ENCODE measurements at places on chromosomes 12 and 14.

- DNase-seq, result no peak
These were observed 216.1 kb downstream of the PPM1H start for GRCh38 chr12:62718762-62719426.

DNA sequence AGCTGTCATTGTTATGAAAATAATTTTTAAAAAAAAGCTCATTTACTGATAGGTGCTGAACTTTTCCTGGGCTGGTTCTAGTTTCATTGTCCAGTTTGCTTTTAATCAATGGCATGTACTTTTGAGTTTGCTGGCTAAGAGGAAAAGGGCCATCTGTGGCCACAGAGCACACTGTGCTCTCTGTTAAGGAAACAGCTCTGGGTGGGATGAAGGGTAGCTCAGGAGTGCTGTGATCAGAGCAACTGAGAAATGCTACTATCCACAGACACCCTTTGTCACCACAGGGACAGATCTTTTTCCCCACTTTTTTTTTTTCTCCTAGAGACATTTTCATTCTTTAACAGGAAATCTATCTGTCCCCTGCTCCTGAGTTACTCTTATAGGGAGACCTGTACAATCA is 387.1 kb upstream of the PRICKLE1 start:
- no peak for DNase-seq

- DNase-seq, result no peak
These were observed 405.6 kb upstream of the TMEM132C start for GRCh38 chr12:127861406-127861805.

DNA sequence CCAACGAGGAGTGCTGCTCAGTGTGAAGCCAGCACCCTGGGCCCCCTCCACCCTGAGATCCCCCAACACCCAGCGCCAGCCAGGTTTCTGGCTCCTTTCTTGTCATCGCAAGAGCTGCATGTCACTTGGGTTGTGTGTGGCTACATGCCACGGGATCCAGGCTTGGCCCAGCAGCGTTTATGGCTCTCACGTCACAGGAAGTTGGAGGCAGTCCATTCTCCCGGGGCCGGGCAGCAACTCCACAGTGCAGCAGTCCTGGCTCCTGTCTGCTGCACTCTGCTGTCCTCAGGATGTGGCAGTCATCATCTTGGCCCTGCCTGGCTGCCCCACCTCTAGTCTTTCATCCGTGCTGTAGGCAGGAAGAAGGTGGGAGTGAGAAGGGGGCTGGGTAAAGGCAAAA is 78.3 kb downstream of the AACS start:
- DNase-seq, result no peak

DNA sequence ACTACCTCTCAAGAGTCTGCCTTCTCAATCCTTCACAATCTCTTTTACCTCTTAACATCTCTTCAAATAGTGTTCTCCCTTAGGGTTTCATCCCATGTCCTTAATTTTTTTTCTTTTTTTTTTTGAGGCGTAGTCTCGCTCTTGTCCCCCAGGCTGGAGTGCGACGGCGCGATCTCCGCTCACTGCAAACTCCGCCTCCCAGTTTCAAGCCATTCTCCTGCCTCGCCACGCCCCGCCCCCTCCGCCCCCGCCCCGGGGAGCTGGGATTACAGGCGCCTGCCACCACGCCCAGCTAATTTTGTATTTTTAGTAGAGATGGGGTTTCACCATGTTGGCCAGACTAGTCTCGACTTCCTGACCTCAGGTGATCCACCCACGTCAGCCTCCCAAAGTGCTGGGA is 7.0 kb upstream of the BCAT1 start:
- DNase-seq, result no peak

DNA sequence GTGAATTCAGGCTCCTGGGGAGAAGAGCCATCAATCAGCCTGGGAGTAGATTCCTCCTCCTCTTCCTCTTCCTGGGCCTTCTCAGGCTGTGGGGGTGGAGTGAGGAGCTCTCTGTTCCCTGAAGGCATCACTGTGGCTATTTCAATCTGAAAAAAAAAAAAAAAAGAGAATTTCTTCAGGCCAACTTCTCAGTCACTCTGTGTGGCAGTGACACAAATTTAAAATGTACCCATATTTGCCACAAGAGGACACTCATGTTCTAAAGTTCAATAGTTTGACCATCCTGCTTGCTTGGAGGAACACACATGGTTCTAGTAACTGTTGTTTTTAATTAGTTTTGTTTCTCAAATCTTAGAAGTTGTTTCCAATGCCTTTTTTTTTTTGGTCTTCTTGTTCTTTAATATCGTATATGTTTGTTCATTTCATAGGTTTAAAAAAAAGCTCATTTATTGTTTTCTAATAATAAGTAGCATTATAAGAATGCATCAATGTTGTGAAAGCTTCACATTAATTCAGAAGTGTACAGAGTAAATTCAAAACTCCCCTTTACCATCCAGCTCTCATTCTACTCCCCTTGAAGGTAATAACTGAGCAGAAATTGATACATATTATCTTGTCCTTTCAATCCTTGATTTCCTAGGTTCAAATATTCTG is 23.3 kb upstream of the CCER1 start:
- DNase-seq, result no peak

DNA sequence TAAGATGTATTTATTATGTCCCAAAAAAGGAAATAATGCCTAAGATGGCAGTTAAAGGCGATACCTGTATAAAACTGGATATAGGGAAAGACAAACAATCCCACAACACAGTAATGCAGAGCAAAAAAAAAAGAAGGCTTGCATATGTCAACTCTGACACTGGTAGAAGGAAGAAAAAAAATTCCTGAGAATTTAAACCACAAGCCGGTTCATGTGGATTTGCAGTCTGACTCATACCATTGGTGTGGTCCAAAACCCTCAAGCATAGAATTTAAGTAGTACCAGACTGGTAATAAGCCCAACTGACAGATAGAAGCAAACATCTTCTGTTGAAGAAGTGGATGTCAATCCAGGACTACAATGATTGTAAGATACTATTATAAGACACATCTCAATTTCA is 7.2 kb downstream of the DNAI7 start:
- no peak for DNase-seq

- DNase-seq, result no peak
These were observed 154.0 kb downstream of the DAD1 start for GRCh38 chr14:22434901-22435550.

DNA sequence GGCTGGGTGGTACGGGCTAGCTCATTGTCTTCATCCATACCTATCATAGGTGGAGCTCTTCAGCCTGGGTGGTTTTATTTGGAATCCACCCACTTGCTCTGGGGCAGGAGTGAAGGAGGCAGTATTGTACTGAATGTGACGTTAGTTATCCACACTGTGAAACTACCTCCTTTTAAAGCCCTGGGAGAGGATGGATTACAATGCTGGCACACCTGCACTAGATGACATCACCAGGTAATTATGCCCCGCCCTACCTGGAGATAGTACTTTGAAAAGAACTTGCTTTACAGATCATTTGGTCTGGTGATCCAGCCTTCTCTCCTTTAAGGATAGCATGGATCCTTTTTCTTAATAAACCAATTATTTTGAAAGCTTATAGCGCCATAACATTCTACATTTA is 78.0 kb downstream of the B4GALNT3 start:
- DNase-seq, result no peak

DNA sequence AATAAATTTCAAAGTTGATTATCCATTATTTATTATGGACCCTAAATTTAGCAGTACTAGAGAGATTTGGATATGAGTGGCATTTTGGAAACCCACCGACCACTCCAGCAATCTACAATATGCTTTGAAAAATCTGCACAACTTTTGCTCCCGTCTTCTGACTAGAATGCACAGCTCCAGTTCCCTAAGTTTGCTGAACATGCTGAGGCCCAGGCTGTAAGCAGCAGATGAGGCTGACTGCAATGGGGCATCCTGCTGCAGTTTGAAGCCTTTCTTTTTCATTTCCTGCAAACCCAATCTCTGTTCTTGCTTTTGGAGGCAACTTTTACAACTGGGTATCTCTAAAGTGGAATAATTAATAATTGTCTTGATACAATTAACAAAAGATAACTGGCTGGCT is 405.8 kb downstream of the ATP23 start:
- no peak for DNase-seq

- DNase-seq, result no peak
These were observed 32.7 kb upstream of the RAB21 start for GRCh38 chr12:71721783-71722505.

DNA sequence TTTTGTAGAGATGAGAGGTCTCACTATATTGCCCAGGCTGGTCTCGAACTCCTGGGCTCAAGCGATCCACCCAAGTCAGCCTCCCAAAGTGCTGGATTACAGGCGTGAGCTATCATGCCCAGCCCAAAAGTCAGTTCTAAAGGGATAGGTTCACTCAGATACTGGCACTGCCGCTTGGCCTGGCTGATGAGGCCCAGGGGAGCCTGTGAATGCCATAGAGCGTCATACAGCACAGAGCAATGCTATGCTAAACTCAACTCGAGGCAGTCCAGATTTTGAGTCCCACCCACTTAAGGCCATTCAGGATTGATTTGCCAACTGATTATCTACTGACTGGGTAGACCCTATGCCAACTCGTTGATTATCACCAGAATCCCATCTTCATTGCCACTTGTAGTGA is 179.4 kb downstream of the ESR2 start:
- DNase-seq, result no peak

DNA sequence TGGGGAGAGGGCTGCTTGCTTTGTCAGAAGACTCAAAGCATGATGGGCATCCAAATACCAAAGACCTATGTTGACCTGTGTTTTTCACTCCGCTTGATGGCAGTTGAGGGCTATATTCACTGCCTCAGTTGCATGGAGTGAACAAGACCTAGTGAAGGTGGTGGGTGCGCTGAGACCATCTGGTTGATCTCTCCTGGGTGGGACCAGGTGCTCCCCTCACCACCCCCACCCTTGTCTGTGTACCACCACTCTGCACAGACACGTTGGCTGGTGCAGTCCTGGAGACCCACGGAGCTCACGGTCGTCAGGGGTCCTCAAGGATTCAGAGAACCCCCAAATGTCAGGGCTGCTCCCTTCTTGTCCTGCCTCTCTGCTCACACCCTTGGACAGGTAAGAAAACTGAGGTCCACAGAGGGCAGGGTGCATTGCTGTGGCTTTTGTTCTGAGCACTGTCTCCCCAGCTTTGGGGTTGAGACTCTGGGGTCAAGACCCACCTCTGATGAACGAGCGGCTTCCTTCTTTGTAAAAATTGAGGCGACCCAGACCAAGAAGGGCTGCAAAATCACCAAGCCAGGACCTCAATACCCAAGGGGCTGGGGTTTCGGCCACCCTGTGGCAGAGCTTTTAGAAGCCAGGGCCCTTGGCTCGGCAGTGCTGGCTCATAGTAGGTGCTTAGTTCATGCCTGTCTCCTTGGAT is 166.3 kb upstream of the RTL1 start:
- no peak for DNase-seq

DNA sequence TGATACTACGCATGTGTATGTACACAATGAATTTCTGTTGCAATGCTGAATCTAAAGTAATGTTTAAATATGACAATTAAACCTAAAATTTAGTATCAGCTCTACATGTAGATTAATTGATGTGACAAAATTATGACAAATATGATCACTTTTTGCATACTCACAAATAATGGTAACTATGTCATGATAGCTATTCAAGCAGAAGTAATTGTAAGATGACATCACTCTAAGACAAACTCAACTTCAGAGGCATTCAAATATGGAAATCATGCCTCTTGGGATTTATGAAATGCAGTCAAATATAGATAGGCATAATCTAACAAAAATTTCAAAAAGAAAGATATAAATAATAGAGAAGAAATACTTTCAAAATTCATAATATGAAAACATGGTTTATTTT is 571.7 kb upstream of the LRFN5 start:
- DNase-seq, result no peak

- DNase-seq, result no peak
These were observed 143.1 kb downstream of the SYT10 start for GRCh38 chr12:33296529-33296928.

GRCh38 chr12:55642669-55643068 is 6.0 kb downstream of the OR10P1 start:
- no peak for DNase-seq

DNA sequence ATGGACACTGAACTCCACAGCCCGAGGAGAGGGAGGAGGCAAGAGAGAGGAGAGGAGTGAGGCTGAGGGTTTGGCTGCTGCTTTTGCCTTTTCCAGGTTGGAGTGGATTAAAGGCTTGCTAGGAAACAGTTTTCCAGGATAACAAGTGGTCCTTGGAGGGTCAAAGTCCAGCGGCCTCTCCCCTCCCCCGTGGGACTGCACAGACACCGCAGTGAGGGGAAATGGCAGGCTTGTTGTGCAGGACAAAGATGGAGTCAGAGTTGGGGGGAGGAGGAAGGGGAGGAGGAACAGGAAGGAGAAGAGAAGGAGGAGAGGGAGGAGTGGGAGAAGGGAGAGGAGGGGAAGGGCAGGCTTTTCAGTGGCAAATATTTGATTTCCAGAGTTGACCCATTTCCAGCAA is 245.5 kb downstream of the RBM19 start:
- DNase-seq, result no peak

- no peak for DNase-seq
These were observed 31.4 kb downstream of the CFAP54 start for GRCh38 chr12:96520767-96521166.

- DNase-seq, result no peak
These were observed 20.7 kb downstream of the KRT85 start for GRCh38 chr12:52346593-52346992.

- no peak for DNase-seq
These were observed 42.8 kb upstream of the P2RX7 start for GRCh38 chr12:121089813-121090430.

DNA sequence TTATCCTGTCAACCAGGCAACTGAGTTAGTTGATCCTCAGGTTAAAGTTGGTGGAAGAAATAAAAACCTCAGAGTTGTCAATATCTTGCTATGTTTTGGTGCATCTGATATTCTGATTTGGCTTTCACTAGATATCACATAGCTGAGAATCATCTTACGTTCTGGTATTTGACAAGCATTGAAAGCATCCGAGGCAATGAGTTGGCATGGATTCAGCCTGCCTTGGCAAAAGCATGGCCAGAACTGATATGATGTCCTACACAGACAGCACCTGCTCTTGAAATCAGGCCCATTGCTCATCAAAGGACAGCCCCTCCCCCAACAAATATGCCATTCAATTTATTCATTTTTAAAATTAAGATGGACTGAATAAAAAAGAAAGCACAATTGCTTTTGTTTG is 320.7 kb upstream of the ATP2B1 start:
- DNase-seq, result no peak

DNA sequence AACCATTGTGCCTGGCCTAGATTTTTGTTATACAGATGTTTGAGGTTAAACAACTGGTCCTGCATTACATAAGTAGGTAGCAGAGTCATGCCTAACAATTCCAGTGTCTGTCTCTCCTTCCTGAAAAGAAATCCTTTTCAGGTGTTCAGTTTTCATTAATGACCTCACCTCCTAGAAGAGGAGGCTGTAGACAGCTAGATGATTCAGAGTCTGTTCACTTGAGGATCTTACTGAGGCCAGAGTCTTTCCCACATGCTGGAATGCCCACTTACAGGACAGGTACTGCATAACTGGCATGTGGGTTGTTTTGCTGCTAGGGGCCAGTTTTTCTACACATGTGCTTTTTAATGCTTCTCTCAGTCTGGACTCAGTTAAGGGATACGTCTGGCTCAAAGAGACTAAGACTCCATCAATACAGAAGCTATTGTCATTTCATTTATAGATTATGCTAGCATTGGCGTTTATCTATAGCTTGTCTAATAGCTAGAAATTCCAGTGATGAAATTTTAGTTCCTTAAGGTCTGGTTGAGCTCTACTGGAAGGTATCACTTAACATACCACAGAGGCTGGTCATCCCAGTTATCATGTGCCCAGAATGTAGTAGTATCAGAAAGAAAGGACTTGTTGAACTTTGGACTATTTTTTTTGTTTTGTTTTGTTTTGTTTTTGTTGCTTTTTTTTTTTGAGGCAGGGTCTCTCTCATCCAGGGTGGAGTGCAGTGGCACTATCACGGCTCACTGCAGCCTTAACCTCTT is 206.4 kb downstream of the ERC1 start:
- no peak for DNase-seq

- DNase-seq, result no peak
These were observed 1.7 kb upstream of the LIN7A start for GRCh38 chr12:80939231-80939950.

Data from frontal cortex (tissue), 4 donors.